Panc1 (cell line): ENCODE measurements at places on chromosomes 1 and 21. TPM values are rescaled to one million over a fixed set of nuclear protein-coding genes. Genes with fewer than 3 reads are reported as not detected.

Gene TNFRSF25
- 7.0 TPM for total RNA-seq

Gene RCSD1
- 1.4 TPM for total RNA-seq

DNA sequence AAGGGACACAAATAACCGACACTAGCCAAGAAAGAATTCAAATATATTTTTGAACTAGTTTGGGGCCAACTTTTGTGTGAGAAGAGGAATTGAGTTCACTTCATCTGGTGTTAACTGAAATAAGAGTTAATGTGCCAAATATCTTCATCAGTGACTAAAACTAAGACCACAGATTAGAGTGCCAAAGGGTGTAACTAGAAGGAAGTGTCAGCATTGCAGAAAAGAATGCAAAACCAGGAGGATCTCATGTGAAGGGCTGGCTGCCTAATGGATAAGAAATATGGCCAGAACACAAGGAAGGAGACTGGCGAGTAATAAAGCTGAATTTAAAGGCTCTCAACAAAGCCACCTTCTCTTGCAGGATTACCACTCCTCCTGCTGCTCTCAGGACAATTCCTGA lies 61.8 kb upstream of the LRRC8D start:
- peaks cover 12% of the 10 kb centered on the region for H3K4me1 ChIP-seq
- no peaks in the 10 kb centered on the region for H3K36me3 ChIP-seq
- H3K27me3 ChIP-seq: no peaks in the 10 kb centered on the region; the same call in 1 of the 2 replicates
- no peak for DNase-seq

DNA sequence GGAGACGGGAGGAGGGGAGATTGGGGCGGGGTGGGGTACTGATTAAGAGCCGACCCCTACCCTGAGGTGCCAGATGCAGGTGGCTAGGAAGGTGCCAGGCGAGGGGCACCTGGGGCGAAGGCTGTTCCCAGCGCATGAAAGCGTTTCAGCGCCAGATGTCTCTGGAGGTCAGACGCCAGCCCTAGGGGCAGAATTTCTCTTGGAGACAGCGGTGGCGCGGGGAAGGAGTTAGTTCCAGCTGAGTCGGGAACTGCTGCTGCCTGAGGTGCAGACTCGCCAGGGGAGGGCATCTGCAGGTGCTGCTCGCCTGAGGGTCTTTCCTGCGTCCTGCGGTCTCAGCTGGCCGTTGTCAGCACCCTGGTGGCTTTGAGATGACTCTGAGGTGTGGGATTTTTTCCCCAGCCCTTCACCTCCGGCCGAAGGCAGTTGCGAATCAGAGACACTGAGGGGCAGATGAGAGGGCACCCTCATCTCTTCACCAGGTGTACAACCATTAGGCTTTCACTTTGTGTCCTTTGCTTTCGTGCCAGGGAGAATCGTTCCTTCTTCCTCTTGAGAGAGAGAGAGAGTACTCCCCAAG lies 539 bp downstream of the CGN start:
- no peaks in the 10 kb centered on the region; the same call in 1 of the 2 replicates for H3K36me3 ChIP-seq
- peaks cover 33% of the 10 kb centered on the region for H3K4me1 ChIP-seq
- peak overlapping the region; percentile 50 for H3K4me3 ChIP-seq
- DNase-seq: no peak
- H3K27me3 ChIP-seq: no peaks in the 10 kb centered on the region

DNA sequence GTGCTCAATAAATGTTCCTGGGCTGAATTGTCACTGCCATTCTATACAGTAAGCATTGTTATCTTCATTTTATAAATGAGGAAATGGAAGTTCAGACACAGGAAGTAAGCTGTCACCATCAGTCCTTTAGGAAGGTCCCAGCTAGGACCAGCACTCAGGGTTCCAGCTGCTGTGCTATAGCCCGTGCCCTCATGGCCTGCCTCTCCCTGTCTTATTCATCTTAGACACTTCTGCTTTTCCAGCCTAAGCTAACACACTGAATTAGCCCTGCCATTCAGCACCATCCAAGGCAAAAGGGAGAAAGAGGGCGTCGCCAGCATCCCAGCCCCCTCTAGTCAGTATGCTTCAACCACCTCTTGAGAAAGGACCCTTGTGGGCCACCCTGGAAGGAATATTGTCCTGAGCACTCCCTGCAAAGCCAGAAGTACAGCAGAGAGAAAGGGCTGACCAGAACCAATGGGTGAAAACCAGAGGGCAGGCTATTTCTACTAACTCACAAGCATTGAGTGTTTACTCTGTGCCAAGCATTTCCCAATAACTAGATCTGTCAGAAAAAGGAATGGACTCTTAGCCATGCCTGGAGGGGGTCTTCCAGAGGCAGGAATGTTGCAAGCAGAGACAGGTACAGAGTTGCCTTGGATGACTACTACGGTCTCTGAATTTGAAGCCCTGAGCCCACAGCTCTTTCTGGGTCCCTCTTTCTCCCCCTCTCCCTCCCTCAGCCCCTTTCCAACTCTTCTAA lies 77.9 kb upstream of the NFIA start:
- H3K27ac ChIP-seq: no peak overlapping the region
- DNase-seq: no peak
- no peaks in the 10 kb centered on the region for H3K4me1 ChIP-seq
- H3K36me3 ChIP-seq: no peaks in the 10 kb centered on the region
- peaks cover 3% of the 10 kb centered on the region; the same call in 1 of the 2 replicates for H3K27me3 ChIP-seq

DNA sequence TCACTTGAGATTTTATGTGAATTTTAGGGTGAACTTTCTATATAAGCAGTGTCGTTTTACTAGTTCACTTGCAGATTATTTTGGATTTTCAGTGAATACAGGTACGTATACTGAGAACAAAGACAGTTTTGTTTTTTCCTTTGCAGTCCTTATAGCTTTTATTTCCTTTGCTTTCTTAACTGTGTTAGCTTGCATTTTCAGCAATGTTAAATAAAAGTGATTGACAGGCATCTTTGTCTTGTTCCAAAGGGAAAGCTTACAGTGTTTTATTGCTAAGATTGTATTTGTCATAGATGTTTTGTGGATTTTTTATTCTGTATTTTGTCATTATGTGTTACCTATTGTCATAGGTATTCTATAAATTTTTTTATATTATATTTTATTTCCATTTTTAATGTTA lies 53.3 kb upstream of the FASLG start:
- H3K27me3 ChIP-seq: no peaks in the 10 kb centered on the region
- no peak for DNase-seq
- no peak overlapping the region for H3K4me3 ChIP-seq
- no peaks in the 10 kb centered on the region for H3K4me1 ChIP-seq
- H3K27ac ChIP-seq: no peak overlapping the region

- H3K27ac ChIP-seq: no peak overlapping the region
- H3K4me1 ChIP-seq: 0 out of 2 replicates have a peak, but pooled peaks cover 3% of the 10 kb centered on the region
- H3K36me3 ChIP-seq: no peaks in the 10 kb centered on the region
Observed at GRCh38 chr1:100360790-100361510, 8.6 kb downstream of the CDC14A start.

DNA sequence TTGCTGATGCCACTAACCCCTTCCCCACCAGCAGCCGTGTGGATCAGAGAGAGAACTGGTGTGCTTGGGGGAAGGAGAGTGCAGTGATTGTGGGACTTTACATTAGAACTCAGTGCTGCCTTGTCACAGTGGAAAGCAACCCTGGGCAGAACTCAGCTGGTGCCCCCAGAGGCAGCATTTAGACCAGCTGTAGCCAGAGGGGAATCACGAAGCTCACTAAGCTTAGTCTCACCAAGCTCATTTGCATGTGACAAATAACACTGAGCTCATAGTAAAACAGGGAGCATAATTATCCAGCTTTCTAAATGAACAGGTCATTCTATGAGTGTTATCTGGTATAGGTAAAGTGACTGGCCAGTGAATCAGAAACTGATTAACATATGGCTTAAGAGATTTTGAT lies 9.8 kb upstream of the SMAP2 start:
- H3K4me3 ChIP-seq: no peak overlapping the region
- DNase-seq: no peak
- H3K27me3 ChIP-seq: no peaks in the 10 kb centered on the region
- H3K36me3 ChIP-seq: no peaks in the 10 kb centered on the region

DNA sequence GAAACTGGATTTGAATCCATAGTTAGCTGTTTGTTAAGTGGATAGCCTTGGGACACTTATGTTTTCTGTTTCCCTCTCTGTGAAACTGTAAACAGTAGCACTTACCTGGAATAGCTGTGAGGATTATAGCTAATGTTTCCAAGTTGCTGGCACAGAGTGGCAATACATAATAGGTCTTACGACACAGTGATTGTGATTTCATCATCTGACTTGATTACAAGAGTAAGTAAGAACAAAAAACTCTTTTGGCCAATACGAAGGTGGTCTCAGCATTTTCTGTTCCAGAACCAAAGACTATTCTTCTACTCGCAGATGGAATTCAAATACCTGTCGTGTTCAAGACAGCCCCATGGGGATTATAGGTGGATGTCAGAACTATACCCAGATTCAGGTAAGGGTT lies 2.1 kb downstream of the C8B start:
- no peak for DNase-seq
- no peak overlapping the region for H3K4me3 ChIP-seq
- H3K4me1 ChIP-seq: no peaks in the 10 kb centered on the region
- 0 out of 2 replicates have a peak, but pooled peaks cover 1% of the 10 kb centered on the region for H3K27me3 ChIP-seq
- no peaks in the 10 kb centered on the region for H3K36me3 ChIP-seq
- no peak overlapping the region for H3K27ac ChIP-seq

- H3K36me3 ChIP-seq: no peaks in the 10 kb centered on the region
- H3K27me3 ChIP-seq: no peaks in the 10 kb centered on the region; the same call in 1 of the 2 replicates
- DNase-seq: no peak
- no peaks in the 10 kb centered on the region for H3K4me1 ChIP-seq
Observed at GRCh38 chr1:5798151-5798730, 194.0 kb downstream of the NPHP4 start.

GRCh38 chr1:192587386-192588266 lies 12.1 kb downstream of the RGS1 start:
- H3K4me1 ChIP-seq: no peaks in the 10 kb centered on the region
- no peaks in the 10 kb centered on the region; the same call in 1 of the 2 replicates for H3K27me3 ChIP-seq
- DNase-seq: no peak
- H3K27ac ChIP-seq: no peak overlapping the region
- H3K36me3 ChIP-seq: no peaks in the 10 kb centered on the region

DNA sequence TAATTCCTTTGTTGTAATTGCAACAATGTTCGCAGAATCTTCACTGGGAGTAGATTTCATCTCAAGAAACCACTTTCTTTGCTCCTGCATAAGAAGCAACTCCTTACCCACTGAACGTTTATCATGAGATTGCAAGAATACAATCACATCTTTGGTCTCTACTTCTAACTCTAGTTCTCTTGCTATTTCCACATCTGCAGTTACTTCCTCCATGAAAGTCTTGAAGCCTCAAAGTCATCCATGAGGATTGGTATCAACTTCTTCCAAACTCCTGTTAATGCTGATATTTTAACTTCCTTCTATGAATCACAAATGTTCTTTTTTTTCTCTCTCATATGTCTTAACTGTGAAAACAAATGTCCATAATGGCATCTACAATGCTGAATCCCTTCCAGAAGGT lies 118.6 kb upstream of the RAB4A start:
- no peaks in the 10 kb centered on the region for H3K36me3 ChIP-seq
- no peaks in the 10 kb centered on the region for H3K4me1 ChIP-seq
- H3K4me3 ChIP-seq: no peak overlapping the region
- H3K27ac ChIP-seq: no peak overlapping the region

GRCh38 chr1:109397581-109398342 lies at the start of gene SORT1:
Gene SORT1, minus strand, starts transcription at chr1:109397918. Its CDS starts 26 bp downstream, at chr1:109397892.
- H3K4me3 ChIP-seq: peak within 1 kb of the TSS; percentile 63
- H3K36me3 ChIP-seq: peaks cover 4% of the 10 kb centered on the region
- peak within 1 kb of the TSS; percentile 79 for H3K27ac ChIP-seq
